M059J (cell line): ENCODE measurements at places on chromosomes 12 and 14.

DNA sequence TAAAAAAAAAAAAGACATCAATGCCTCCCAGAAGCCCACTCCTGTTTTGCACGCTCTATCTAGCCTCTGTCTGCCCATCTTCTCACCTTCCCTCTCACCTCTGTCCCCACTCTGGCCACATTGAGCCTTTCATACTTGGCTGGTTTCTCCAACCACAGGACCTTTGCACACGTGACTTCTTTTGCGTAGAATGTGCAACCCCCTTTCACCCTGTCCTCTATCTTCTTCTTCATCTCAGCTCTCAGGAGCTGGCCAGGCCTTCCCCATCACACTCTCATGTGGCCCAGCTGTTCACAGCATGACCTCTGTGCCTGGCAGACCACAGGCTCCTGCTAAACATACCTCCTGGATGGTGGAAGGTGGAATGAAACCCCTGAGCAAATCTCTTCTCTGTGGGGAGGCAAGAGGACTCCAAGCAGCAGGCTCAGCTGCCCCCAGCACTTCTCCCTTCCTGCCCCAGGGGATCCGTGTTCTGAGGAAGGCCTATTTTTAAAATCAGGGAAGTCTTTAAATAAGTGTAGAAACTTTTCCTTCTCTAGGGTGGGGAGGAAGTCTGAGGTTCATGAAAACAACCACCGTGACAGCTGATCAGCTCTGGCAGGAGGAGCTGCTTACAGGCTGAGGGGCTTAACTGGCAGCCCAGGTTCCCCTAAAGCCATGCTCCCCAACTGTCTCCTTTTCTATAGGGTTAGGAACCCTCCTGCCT lies 11.6 kb downstream of the HVCN1 start:
- no peak for DNase-seq

GRCh38 chr12:27095346-27095745 lies 13.0 kb upstream of the C12orf71 start:
- DNase-seq = no peak

GRCh38 chr12:12992418-12993130 lies 7.5 kb downstream of the HEBP1 start:
- peak; percentile 77 for DNase-seq

DNA sequence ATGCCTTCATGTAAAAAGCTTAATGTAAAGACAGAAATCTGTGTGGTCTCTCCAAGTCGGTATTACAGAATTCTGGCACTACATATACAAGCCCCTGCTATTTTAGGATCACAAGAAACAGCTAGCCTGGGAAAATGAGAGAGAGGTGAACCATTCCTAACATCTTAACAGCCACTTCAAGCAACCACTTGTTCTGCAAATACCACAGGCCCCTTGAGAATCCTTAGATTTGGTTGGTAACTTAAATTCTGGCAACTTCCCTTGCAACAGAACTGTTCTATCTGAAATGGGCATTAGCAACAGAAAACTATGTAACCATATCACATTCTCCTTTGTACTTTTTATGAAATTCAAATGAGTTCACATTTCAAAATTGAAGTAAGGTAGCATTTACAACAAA lies 68.5 kb downstream of the SPPL3 start:
- DNase-seq = no peak

DNA sequence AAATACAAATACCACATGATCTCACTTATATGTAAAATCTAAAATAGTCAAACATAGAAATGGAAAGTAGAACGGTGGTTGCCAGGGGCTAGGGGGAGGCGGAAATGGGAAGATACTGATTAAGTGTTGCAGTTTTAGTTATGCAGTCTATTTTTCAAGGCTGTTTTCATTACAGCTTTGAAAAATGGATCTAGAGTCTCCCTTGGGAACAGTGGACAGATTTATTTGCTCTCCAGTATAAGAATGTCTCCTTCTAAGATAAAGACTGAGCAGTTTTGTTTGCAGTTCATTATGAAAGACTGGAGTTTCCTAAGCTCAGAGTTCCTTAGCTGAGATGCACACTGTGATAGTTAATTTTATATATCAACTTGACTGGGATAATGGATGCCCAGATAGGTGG lies 202.5 kb downstream of the KLHL28 start:
- no peak for DNase-seq

- DNase-seq = peak; percentile 29
Observed at GRCh38 chr12:22856178-22856577, 231.2 kb downstream of the ETNK1 start.
